ENCODE measurements at places on chromosomes 1 and 21.

- no peak for DNase-seq
These were observed 74.2 kb downstream of the SIK1 start for GRCh38 chr21:43352568-43353281.

DNA sequence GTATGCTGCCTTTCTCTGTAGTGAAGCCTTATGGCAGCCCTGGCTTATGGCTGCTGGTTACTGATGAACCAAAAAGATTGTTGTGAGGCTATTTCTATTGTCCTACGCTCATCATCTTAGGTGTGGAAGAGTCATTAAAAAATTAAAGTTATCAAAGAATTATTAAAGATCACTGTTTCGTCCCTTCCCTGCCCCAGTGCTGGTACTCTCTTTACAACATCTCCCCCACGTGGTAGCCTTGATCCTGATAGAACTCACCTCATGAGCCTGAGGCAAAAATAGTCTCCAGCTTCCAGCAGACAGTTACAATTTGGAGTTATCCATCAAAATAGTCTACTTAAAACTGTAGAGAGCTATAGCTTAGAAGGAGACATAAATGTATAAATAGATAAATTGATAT is 201.5 kb downstream of the S1PR1 start:
- no peak for DNase-seq

DNA sequence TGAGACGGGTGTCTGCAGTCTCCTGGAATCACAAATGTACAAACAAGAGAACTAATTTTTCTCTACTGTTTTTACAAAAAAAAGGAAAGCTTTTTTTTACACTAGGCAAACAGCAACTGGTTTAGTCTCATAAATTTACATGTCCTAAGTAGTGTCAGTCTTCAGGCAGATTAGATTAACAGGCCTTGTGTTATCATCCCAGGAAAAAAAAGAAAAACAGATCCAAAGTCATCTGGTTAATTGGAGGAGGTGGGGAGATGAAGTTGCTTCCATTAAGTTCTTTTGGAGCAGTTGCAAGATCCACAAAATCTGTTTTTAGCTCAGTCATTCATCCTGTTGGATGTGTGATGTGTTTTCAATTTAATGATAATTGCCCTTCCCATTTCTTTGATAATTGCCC is 363.5 kb upstream of the ADGRL2 start:
- DNase-seq, result no peak

DNA sequence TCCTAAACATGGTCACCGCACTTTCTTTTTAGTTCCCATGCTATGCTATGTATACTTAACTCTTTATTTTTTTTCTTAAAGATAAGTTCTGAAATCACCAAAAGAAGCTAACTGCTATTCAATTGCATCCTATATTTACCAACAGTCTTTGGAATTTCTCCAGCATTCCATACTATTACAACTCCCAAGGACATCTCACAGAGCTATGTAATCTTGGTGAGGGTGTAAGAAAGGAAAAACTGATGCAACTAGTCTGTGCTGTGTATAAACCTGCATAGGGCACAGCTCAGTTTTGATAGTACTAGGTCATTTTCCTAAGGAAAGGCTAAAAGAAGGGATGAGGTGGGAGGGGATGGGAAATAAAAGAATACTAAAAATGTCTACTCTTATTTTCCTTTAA is 78.0 kb downstream of the PTPN14 start:
- peak; percentile 70 for DNase-seq

DNA sequence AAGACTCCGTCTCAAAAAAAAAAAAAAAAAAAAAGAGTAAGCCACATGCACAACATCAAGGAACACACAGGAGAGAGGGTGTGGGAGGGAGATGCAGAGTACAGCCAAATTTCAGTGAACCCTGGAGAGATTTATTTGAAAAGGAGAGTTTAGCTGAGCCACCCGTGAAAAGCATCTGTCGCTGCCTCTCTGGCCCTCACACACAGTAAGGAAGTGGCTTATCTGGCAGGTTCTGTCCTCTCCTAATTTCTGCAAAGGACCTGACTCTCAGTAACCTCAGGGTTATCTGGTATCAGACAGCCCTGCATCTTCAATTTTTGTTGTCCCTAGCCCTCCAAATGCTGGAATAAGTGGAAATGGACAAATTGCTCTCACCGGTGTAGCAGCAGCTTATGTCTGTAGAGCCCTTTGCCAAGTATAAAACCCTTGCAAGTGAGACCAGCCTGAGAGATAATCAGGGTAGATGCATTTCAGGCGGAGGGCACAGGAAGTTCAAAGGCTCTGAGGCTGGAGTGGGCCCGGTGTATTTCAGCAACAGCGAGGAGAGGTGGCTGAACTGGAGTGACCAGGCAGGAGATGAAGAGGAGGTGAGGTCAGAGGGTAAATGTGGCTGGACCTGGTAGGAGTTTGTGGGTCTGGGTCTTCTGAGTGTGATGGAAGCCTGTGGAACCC is 16.7 kb upstream of the IL10RB start:
- DNase-seq, result no peak

DNA sequence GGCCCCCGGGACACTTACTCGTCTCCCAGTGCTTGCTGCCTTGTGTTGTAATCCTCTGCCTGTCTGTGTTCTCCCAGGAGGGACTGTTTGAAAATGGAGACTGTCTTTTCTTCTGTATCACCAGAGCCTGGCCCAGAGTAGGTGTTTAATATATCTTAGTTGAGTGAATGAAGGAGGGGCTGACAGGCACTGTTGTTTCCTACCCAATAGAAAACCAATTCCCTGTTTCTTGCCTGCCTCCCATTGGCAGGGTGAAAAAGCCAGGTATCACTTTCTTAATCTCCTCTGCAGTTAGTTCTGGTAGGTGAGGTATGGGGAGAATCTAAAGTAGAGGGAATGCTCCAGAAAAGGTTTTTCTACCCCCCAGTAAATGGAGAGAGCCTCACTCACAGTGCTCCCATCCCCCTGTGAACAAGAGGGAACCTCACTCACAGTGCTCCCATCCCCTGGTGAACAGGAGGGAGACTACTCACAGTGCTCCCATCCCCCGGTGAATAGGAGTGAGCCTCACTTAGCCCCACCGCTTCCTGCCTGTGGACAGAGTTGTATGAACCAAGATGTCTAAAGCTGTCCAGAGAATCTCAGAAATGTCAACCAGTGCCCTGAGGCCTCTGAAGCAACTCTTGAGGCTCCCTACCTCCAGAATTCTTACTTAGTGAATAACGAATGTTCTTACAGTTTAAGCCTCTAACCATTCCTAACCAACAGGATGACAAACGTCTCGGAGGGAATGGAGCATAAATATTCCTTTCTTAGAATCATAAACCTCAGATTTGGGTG is at the start of gene GJA5:
GJA5 (minus strand) TSS at position 122 of the 780 bp plus-strand sequence. CDS start 1,364 bp downstream, outside the sequence.
- no peak for DNase-seq
